H1 (cell line): ENCODE measurements at places on chromosomes 7 and 10. TPM values are rescaled to one million over a fixed set of nuclear protein-coding genes. Genes with fewer than 3 reads are reported as not detected.

DNA sequence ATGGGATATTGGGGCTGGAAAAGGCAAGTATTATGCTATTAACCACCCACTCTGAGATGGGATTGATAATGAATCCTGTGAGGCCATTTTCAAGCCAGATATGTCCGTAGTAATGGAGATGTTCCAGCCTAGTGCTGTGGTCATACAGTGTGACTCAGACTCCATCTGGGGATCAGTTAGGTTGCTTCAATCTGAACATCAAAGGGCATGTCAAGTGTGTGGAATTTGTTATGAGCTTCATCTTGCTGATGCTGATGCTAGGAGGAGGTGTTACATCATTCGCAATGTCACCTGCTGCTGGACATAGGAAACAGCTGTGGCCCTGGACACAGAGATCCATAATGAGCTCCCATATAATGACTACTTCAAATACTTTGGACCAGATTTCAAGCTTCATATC is 144.7 kb downstream of the PLCE1 start:
- DNase-seq = no peak
- no peak overlapping the region for H3K27ac ChIP-seq
- no peaks in the 10 kb centered on the region for H3K27me3 ChIP-seq
- no peaks in the 10 kb centered on the region for H3K4me1 ChIP-seq

GRCh38 chr7:108196004-108196403 is 65.8 kb upstream of the LAMB4 start:
- no peak overlapping the region for H3K4me3 ChIP-seq
- no peak for DNase-seq
- H3K4me1 ChIP-seq = peaks cover 5% of the 10 kb centered on the region; the same call in 1 of the 2 replicates
- H3K27me3 ChIP-seq = no peaks in the 10 kb centered on the region
- no peaks in the 10 kb centered on the region for H3K36me3 ChIP-seq
- H3K27ac ChIP-seq = no peak overlapping the region

- peaks cover 21% of the 10 kb centered on the region; the same call in 1 of the 2 replicates for H3K36me3 ChIP-seq
- no peak overlapping the region for H3K4me3 ChIP-seq
- H3K27ac ChIP-seq = no peak overlapping the region
- no peaks in the 10 kb centered on the region for H3K27me3 ChIP-seq
Measured at GRCh38 chr10:70884741-70885140, 3.6 kb downstream of the PCBD1 start.

DNA sequence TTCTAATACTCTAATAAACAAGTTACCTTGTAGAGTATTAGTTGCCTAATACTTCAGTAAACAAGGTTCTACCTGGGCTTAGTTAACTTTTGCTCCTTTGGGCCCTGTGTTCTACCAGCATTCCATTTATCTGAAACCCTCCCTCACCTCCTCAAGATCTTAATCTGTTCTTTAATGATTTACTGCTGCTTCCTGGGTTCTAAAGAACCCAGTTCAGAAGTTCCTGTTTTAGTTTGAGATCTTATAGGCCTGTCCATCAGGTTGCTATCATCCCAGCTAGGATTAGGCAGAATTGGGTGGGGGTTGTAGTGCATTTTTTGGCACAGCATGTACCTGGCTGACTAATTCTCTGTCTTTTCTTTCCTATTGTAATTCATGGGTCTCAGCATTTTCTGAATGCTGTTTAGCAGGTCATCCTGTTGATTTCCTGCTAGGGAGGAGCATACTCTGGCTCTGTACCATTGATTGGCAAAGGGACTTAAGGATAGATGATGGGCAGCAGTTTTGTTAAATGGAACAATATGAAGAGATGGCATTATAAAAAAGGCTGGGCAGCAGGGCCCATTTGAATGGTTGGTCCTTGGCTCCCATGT is 53.7 kb upstream of the TMEM248 start:
- no peak overlapping the region for H3K27ac ChIP-seq
- peaks cover 12% of the 10 kb centered on the region for H3K4me1 ChIP-seq
- no peak for DNase-seq
- H3K4me3 ChIP-seq = no peak overlapping the region

DNA sequence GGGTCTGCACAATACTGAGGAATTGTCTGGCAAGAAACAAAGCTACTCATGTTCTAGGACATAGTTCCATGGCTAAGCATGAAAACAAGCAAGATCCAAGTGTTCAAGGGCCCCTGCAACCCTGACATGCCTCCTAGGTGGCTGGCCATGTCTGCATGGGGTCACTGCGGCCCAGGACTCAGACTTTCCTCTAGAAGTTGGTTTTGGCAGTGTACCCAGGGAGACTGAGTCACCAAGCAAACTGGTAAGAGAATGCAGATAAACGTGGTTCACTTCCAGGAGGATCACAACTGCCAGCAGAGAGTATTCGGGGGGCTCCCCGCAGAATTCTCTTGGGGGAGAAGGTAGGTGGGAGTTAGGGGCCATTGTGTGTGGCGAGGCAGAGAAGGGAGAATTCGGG is 7.4 kb upstream of the PFKFB3 start:
- no peak overlapping the region for H3K4me3 ChIP-seq
- H3K27me3 ChIP-seq = peaks cover 16% of the 10 kb centered on the region
- DNase-seq = no peak
- no peaks in the 10 kb centered on the region; the same call in 1 of the 2 replicates for H3K4me1 ChIP-seq
- no peak overlapping the region for H3K27ac ChIP-seq

DNA sequence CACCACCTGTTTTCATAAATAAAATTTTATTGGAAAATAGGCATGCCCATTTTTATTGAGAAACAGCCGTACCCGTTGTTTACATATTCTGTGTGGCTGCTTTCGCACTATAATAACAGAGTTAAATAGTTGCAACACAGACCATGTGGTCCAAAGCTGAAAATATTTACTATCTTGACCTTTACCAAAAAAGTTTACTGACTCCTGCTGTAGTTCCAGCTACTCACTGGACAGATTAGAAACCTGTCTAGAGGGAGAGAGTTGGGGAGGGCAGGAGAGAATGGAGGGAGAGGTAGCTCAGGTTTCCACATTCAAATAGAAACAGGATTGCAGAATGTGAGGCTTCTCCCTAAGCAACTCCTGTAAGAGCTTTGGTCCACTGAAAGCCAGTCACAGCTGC is 55.1 kb upstream of the GLCCI1 start:
- no peak overlapping the region for H3K4me3 ChIP-seq
- no peak overlapping the region for H3K27ac ChIP-seq
- H3K36me3 ChIP-seq = no peaks in the 10 kb centered on the region
- H3K27me3 ChIP-seq = no peaks in the 10 kb centered on the region
- H3K4me1 ChIP-seq = no peaks in the 10 kb centered on the region; the same call in 1 of the 2 replicates

- DNase-seq = no peak
- no peaks in the 10 kb centered on the region for H3K27me3 ChIP-seq
- H3K4me3 ChIP-seq = no peak overlapping the region
Measured at GRCh38 chr10:63780101-63780500, 258.9 kb downstream of the REEP3 start.

- no peaks in the 10 kb centered on the region for H3K27me3 ChIP-seq
- H3K36me3 ChIP-seq = no peaks in the 10 kb centered on the region
- no peak for DNase-seq
- H3K27ac ChIP-seq = no peak overlapping the region
- no peaks in the 10 kb centered on the region for H3K4me1 ChIP-seq
- no peak overlapping the region for H3K4me3 ChIP-seq
Measured at GRCh38 chr10:101857802-101858476, 14.3 kb upstream of the KCNIP2 start.

GRCh38 chr7:153454306-153454705 is 597.9 kb upstream of the DPP6 start:
- H3K36me3 ChIP-seq = no peaks in the 10 kb centered on the region
- no peak overlapping the region for H3K4me3 ChIP-seq
- no peaks in the 10 kb centered on the region for H3K27me3 ChIP-seq
- no peaks in the 10 kb centered on the region for H3K4me1 ChIP-seq
- DNase-seq = no peak
- no peak overlapping the region for H3K27ac ChIP-seq

- H3K27ac ChIP-seq = no peak overlapping the region
- no peak overlapping the region for H3K4me3 ChIP-seq
- H3K36me3 ChIP-seq = no peaks in the 10 kb centered on the region
- no peaks in the 10 kb centered on the region for H3K4me1 ChIP-seq
- H3K27me3 ChIP-seq = no peaks in the 10 kb centered on the region
- DNase-seq = no peak
Measured at GRCh38 chr7:103580031-103580430, 134.0 kb upstream of the SLC26A5 start.

GRCh38 chr10:99888622-99889021 is 106.2 kb downstream of the ABCC2 start:
- no peaks in the 10 kb centered on the region for H3K4me1 ChIP-seq
- no peak for DNase-seq
- H3K27me3 ChIP-seq = no peaks in the 10 kb centered on the region

- no peak for DNase-seq
- no peaks in the 10 kb centered on the region for H3K36me3 ChIP-seq
- no peak overlapping the region for H3K27ac ChIP-seq
- no peak overlapping the region for H3K4me3 ChIP-seq
- H3K27me3 ChIP-seq = no peaks in the 10 kb centered on the region
Measured at GRCh38 chr10:23046027-23046426, 49.4 kb upstream of the MSRB2 start.

GRCh38 chr10:77648472-77648871 is 10.9 kb upstream of the KCNMA1 start:
- H3K27ac ChIP-seq = no peak overlapping the region
- H3K4me3 ChIP-seq = no peak overlapping the region
- DNase-seq = no peak

- no peak overlapping the region for H3K27ac ChIP-seq
- no peak for DNase-seq
- H3K36me3 ChIP-seq = no peaks in the 10 kb centered on the region
- no peak overlapping the region; the same call in 1 of the 2 replicates for H3K4me3 ChIP-seq
Measured at GRCh38 chr10:22003964-22004281, 393 bp upstream of the DNAJC1 start.

The TLX1 gene
- not detected in 2 replicates for total RNA-seq

The ARL4A gene
- total RNA-seq = 29.2 and 31.5 TPM in 2 replicates

The MPP7 gene
- total RNA-seq = 9.3 and 9.8 TPM in 2 replicates

The IDI2 gene
- total RNA-seq = not detected in 2 replicates

The SGPL1 gene
- total RNA-seq = 51.6 and 52.8 TPM in 2 replicates

The PNLIPRP3 gene
- total RNA-seq = not detected in 2 replicates

The TWIST1 gene
- 0.31 and 0.52 TPM in 2 replicates for total RNA-seq

The OR6V1 gene
- total RNA-seq = not detected in 2 replicates

The TFR2 gene
- total RNA-seq = 4.9 and 5.7 TPM in 2 replicates

The CH25H gene
- 0.56 TPM in 1 of 2 replicates, not detected in the other for total RNA-seq

The NFKB2 gene
- 18.7 and 20.4 TPM in 2 replicates for total RNA-seq

The PON1 gene
- total RNA-seq = not detected in 2 replicates

The NUDT5 gene
- total RNA-seq = 127 and 134 TPM in 2 replicates
